Stimulated activated CD8-positive, alpha-beta memory T cell treated with anti-CD3 and anti-CD28 coated beads, Interleukin-7, amount 100 ng/mL, for 4 hours (primary cell): ENCODE measurements at places on chromosomes 7 and 10.

- no peak for DNase-seq
Measured at GRCh38 chr7:17434841-17435692, 136.6 kb downstream of the AHR start.

DNA sequence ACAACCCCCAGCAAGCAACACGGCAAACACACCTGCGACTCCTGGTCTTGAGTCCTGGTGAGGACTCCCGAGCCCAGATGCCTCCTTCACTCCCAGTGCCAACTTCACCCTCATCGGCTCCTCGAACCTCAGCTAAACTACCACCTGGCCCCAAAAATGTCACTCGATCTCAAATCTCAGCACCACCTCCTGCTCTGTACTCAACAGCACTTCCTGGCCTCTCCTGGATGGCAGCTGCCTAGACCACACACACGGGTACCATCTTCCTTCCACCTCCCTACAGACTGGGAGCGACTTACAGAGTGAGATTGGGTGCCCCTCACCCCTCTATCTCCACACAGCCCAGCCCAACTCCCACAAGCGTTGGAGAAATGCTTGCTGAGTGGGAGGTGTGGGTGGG, 123.9 kb upstream of the MGMT start:
- DNase-seq: no peak

GRCh38 chr7:47576866-47577306, 5.0 kb downstream of the TNS3 start:
- no peak for DNase-seq

DNA sequence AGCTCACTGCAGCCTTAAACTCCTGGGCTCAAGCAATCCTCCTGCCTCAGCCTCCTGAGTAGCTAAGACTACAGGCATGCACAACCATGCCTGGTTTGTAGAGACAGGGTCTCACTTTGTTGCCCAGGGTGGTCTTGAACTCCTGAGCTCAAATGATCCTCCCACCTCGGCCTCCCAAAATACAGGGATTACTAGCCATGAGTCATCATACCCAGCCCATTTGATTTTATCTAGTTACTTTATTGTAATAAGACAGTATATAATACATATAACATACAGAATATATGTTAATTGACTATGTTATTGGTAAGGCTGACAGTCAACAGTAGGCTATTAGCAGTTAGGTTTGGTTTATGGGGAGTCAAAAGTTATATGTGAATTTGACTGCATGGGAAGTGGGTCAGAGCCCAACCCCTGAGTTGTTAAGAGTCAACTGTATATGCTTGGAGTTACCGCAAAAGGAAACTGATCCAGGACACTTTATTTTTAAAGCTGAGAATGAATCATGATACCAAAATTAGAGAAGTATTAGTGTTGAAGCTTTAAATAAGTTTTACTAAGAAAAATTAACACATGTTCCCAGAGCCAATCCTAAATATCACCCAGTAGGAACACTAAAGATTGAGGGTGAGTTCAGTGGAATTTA, 20.7 kb upstream of the KMT2E start:
- no peak for DNase-seq

- DNase-seq: no peak
Measured at GRCh38 chr10:43089519-43089918, 12.7 kb downstream of the RET start.

GRCh38 chr7:130492523-130493274, 814 bp downstream of the MEST start:
- DNase-seq: no peak

- no peak for DNase-seq
Measured at GRCh38 chr7:50486512-50486911, 36.4 kb upstream of the FIGNL1 start.

DNA sequence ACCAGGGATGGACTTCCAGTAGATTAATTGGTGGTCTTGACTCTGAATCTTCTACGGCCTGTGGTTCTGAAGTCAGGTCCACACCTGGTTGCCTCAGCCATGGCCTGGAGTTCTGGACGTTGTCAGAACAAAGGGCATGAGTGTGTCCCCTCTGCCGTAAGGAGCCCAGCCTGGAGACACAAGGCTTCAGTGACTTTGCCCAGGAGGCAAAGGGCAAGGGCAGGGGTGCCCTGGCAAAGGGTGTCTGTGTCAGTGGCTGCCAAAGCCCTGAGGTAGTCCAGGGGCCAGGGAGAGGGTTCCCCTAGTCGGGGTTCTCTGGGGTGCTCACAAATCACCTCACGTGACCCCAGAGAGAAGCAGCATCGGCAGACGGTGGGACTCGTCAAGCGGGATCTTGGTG, 273.2 kb upstream of the ZNF32 start:
- DNase-seq: no peak

DNA sequence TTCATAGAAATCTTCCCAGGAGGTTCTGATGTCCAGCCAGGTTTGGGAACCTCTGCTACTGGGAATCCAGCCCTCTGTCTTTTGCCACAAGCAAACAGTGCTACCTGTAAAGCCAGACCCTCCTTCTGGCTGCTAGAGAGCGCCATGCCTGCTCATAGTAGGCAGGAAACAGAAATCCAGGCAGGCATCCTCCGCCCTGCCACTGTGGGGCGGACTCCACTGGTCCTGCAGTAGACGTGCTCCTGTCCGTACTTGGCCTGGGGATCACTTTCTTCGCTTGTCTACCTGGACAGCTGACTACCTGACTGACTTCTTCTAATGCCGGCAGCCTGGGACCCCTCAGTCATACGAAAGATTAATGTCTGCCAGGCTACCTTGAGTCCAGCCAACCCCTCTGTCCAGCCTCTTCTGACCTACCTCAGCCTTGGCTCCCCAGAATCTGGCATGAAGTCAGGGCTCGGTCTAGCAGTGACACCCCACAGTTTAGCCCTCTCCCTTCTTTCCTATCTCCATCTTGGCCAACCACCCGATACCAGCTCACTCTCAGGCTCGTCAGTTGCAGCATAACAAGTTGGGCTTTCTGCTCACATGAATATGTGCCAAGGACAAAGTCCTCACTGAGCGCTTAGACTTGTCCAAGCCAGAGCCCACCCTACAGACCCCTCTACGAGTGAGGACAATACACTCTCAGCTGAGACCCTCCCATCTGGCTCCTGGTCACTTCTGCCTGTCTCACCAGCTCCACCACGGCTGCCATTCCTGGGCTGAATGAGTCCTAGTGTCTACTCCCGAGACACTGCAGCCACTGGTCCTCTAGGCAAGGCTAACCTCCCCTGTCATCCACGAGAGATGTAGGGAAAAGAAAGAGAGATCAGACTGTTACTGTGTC, 43.9 kb upstream of the OPALIN start:
- DNase-seq: no peak

- DNase-seq: no peak
Measured at GRCh38 chr7:116503835-116504234, 4.3 kb downstream of the CAV2 start.

DNA sequence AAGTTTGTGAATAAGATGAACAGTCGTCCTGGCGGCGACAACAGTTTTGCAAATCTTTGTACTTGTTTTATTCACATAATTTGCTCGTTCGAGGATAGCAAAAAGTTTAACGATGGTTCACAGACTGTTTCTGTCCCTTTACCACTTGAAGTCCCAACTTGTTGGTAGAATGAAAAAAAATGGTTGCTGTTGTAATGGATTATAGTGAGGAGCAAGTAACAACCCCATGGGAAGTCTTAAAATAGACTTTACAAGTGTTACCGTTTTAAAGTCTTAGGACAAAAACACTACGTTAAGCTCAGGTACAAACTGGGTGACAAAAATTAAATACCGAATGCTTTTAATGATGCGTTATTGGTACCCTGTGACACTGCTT, 589 bp downstream of the LSM8 start:
- no peak for DNase-seq

DNA sequence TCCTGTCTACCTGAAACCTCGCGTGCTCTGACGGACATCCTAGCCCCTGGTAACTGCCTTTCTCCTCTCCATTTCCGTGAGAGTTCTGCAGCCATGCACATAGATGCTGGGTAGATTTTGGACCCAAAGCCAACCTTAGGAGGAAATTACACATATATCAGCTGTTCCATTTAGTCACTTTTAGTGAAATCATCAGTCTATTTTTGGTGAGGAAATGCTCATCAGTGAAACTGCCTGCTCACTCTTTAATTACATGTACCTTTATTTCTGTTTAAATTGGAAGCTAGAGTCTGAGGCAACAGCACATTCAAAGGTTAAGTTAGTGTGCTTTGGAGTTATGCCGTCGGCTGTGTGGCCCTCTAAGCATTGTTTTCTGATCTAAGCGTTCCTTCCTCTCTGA, 231.3 kb downstream of the WDR37 start:
- no peak for DNase-seq

GRCh38 chr7:155961241-155962190, 149.3 kb upstream of the SHH start:
- DNase-seq: no peak

DNA sequence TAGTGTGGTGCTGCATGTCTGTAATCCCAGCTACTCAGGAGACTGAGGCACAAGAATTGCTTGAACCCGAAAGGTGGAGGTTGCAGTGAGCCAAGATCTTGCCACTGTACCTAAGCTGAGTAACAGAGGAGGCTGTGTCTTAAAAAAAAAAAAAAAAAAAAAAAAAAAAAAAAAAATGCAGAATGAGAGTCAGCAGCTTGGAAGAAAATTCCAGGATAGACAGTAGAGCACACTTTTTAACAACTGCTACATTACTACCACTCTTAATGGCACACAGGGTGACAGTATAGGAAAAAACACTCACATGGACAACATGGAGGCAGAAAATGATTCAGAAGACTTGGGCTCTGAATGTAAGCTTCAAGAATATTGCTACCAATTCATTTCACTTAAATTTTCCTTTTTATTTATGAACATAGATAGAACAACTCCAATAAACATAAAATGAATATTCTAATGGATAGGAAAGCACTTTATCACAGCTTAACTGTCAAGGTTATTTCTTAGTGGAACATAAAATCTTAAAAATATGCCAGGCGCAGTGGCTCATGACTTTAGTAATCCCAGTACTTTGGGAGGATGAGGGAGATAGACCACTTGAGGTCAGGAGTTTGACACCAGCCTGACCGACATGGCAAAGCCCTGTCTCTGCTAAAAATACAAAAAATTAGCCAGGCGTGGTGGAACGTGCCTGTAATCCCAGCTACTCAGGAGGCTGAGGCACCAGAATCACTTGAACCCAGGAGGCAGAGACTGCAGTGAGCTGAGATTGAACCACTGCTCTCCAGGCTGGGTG, 31.5 kb downstream of the CHCHD3 start:
- DNase-seq: no peak

DNA sequence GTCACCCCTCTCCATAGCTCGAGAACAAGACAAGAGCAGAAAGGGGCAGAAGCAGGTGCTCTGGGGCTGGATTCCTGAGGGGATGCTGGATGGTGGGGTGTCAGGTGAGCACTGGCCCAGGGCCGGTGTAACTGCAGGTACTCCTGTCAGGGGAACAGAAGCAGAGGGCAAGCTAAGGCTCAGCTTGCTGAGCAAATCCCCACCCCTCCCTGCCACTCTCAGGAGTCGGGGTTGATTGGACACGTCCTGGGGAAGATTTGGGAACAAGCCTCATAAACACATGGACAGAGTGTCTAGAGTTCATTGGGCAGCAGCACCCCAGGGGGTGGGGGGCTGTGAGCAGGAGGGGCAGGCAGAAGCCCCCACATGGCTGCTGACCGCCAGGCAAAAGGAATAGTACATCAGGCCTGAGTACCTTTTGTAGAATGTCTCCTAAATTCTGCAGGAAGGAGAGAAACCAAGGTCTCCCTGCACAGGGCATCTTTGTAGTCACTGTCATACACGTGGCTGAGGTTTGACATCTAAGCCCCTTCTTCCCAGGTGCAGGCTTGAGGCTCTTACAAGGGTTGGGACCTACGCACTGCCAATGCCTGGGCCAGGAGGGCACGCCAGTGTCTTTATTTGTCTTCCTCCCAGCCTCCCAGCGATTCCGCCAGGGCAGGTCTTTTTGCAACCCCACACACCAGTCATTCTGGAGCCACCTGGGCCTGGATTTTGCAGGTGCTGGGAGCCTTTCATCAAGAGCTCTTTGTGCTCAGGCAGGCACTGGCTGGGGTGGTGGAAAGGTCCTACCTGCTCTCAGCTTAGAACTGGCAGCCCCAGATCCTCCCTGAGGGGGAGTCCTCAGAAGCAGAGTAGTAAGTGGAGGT, 2.8 kb downstream of the CALML3 start:
- no peak for DNase-seq

GRCh38 chr10:70528741-70529362, 50.3 kb downstream of the PALD1 start:
- DNase-seq: no peak

DNA sequence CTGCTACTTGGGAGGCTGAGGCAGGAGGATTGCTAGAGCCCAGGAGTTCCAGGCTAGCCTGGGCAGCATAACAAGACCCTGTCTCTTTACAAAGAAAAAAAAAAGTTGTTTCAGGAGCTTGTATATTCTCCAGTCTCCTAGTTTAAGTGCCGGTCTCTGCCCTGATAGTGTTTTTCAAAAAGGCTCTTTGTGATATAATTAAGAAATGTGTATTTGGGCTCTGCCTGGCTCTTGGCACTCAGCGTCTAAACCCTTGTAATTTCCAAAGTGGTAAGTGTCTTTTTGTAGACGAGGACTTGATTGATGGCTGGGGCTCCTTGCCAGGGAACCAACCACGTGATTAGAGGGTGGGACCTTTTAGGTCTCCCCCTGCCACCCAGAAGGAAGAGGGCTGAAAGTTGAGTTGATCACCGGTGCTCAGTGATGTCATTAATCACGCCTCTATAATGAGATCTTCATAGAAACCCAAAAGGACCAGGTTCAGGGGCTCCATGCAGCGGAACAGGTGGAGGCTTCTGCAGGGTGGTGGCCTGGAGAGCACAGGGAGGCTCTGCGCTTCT, 4.4 kb downstream of the EIF3B start:
- DNase-seq: no peak

DNA sequence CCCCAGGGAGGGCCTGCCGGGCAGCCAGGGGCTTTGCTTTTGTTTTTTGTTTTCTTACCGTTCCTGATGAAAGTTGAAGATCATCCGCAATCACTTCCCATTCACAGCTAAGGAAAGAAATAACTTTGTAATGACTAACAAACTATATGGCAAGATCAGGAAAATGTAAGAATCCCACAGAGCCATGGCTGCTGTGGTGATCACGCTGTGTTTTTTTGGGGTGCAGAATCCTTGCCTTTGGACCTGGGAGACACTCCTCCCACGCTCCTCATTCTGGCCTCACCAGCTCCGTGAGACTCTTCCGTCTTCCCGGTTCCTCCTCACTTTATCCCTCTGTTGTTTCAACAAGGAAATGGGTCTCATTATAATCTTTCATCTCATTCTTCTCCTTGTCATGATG, 443.0 kb upstream of the MGMT start:
- no peak for DNase-seq

- no peak for DNase-seq
Measured at GRCh38 chr10:31927565-31927883, 1.1 kb downstream of the ARHGAP12 start.

GRCh38 chr10:44476409-44477045, 91.6 kb upstream of the CXCL12 start:
- no peak for DNase-seq

GRCh38 chr10:92027141-92027540, 103.6 kb downstream of the BTAF1 start:
- no peak for DNase-seq

GRCh38 chr7:20217193-20217948, at the start of gene MACC1:
MACC1 (minus strand) TSS chr7:20217384; CDS start chr7:20161862, 55,522 bp downstream.
- DNase-seq: no peak

- no peak for DNase-seq
Measured at GRCh38 chr7:123792547-123792946, 43.7 kb upstream of the WASL start.
